ENCODE measurements at places on chromosomes 12 and 14.
A peak's percentile ranks its signal among the peaks of the same experiment; 100 is the strongest.

GRCh38 chr12:33529810-33530209, 90.2 kb upstream of the SYT10 start:
- DNase-seq, result no peak

DNA sequence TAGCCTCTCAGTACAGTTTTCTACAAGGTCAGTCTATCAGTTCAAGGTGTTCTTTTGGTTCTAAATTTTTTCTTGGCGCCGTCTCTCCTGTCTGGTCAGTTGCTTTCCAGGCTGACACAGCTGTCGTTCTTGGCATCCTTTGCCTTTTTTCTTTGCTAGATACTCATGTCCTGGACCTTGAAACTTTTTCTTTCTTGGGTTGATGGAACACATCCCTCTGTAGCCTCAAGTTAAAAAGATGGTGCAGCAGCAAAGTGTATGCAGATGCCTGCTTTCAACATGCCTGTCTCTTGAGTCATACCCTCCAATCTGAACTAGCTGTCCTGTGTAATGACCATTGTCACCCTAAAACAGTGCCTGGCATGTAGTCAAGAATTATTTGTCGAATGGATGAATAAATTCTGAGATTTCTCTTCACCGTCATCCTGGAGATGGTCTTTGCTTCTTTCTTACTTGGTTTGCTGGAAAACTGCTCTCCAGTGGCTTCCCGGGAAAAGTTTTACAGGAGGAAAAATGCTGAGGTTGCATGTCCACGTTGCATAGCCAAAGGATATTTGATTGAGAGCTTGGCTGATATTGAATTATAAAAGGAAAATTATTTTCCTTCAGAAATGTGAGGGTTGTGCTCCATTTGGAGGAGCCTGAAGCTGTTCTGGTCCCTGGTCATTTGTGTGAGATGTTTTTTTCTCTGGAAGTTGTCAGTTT, 4.6 kb downstream of the NYNRIN start:
- no peak for DNase-seq

DNA sequence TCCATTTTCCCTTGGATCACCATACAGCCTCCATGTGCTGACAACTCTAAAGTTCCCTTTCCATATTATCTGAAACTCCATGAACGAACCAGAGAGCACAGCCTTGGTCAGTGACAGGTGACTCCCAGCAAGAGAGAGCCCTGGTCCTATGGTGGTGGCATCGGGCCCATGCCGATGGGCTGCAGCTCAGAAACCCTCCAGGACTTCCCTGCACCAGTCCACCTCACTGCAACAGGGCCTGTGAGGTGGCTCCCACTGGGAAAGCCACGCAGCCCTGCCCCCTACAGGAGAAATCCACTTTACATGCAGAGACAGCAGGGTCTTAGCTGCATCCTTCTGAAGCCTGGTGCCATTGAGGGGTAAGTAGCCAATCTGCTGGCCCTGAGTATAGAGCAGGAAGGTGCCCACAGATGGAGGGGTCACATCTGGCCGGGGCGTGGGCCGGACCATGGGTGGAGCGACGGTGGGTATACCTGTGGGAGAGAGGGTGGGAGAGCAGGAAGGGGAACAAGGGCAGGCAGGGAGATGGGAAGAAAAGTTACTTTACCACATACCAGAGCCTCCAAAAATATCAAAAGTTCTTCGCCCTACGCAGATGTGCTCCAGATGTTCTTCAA, 24.7 kb downstream of the RTRAF start:
- no peak for DNase-seq

DNA sequence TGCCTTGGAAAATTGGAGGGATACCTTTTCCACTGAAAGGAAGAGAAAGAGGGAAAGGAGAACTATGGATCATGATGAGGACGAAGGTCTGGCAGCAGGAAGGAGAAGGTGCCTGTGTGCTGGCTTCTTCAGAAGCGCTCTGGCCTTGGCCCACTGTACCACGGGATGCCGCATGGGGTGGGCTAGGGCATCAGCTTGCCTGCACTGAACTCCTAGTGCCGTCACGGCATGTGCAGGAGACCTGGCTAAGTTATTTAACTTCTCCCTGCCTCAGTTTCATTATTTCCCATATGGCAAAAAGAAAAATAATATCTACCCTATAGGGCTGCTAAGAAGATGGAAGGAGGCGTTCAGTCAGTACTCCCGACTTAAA, 28.1 kb downstream of the FBXO21 start:
- DNase-seq, result no peak

DNA sequence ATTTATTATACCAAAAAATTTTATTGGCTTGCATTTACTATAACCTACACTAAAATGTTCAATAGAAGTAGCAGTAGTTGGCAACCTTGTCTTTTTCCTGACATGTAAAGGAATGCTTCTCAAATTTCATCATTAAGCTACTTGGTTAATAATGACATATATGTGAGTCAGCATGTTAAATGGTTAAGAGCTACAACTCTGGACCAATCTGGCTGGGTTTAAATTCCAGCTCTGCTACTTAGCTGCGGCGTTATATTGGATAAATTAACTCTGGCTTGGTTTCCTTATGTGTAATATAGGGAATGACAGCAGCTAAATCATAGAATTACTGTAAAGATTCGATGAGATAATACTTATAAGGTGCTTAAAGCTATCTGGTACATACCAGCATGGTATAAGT, 53.7 kb upstream of the OTOGL start:
- DNase-seq, result no peak

GRCh38 chr12:50309950-50310349, 26.6 kb upstream of the LIMA1 start:
- DNase-seq, result no peak

DNA sequence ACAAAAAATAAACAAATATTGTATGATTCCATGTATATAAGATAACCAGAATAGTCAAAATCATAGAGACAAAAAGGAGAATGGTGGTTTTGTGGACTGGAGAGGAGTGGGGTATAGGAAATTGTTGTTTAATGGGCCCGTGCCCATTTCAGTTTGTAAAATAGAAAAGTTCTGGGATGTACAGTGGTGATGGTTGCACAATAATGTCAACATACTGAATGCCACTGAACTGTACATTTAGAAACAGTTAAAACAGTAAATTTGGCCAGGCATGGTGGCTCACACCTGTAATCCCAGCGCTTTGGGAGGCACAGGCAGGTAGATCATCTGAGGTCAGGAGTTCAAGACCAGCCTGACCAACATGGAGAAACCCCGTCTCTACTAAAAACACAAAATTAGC, 40.1 kb downstream of the NUMB start:
- DNase-seq, result no peak

GRCh38 chr12:48008950-48009349, 4.7 kb upstream of the COL2A1 start:
- no peak for DNase-seq

GRCh38 chr14:68819260-68819691, 26.4 kb upstream of the ZFP36L1 start:
- DNase-seq, result no peak

DNA sequence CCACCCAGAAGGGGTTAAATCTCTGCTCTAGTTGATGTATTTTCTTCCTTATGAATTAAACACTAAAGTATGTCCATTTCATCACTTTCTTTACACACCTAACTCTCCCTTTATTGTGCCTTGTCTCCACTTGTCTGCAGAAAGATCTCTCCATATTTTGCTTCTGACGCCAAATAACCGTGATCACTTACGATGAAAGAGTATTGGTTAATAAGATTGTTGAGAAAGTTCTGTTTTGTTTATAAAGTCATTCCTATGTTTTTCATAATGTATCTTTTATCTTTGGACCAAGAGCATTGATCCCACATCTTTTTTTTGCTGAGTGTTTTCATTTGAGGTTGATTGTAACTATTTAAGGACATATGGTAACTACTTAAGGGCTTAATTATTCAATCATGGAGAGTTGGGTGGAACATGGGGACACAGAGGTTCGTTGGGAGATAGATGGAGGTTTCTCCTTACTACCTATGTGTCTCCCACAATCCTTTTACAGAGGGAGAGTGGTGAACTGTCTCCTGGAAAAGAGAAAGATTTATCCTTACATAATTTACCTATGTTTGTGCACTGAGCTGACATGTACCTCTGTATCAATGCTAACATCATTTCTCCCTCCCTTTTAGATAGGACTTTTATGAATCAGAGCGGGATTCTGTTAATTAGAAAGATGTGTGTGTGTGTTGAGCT, 120.7 kb upstream of the SLC38A2 start:
- peak; percentile 41 for DNase-seq

DNA sequence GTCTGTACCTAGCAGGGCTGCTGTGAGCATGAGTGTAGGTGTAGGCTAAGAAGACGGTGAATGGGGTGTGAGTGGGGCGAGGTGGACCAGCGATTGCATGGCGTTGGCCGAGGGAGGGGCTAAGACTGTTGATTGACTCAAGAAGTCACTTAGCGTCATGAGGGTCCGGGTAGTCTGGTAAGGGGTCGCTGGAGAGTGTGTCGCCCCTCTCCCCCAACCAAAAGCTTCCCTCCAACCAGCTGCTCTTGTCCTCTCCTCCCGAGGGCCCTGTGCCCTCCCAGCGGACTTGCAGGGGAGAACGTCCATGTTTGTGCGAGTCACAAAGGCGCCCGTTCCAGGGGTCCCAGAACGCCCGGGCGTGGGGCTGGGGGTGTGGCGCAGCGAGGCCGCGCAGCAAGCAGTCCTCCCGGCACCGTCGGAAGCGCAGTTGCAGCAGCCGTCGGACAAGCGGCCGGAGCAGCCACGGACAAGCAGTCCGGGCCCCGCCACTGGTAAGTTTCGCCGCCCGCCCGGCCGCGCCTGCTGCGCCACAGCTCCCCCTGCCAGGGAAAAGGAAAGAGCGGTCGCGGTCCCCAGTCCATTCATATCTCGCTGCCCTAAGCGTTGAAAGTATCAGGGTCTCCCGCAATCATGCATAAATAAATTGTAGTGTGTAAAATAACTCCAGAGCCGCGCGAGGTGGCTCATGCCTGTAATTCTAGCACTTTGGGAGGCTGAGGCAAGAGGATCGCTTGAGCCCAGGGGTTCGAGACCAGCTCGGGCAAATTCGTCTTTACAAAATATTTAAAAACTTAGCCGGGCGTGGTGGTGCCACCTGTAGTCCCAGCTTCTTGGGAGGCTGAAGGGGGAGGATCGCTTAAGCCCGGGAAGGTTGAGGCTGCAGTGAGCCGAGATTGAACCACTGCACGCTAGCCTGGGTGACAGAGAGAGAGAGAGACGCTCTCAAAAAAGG, at the start of gene CCDC63:
Gene CCDC63 (plus strand): TSS at position 373 of the 952 bp plus-strand sequence. CDS start 5,968 bp downstream, outside the sequence.
- no peak for DNase-seq

- no peak for DNase-seq
These were observed 65.2 kb downstream of the TSPAN9 start for GRCh38 chr12:3142386-3142785.

DNA sequence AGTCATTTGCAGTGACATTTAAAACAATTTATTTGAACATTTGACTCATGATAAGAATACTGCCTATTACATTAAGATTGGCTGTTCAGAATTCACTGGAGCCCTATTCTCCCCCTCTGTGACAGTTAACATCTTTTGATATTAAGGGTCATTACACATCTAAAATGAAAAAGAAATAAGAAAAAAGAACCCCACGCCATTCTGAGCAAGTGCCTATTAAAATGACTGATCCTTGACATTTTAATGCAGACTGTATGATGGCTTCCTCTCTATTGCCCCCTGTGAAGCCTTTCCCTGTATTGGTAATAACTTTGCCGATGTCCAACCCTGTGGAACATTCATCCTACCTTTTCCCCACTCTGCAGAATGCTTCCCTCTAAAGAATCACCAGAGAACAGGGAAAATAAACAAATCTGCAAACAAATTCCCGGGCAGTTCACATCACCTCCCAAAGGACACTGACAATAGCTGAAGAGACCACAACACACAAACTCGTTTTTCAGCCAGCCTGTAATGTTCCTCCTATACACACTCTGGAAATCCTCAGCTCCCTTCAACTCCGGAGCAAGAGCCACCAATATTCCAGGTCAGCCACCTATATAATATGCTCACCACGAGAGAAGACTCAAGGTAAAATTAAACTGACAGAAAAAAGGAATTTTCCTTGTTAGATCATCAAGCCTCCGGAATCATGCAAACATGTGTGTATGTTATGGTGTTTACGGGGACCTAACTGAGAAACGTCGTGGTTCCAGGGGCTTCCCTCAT, 2.1 kb downstream of the NIN start:
- DNase-seq, result no peak

DNA sequence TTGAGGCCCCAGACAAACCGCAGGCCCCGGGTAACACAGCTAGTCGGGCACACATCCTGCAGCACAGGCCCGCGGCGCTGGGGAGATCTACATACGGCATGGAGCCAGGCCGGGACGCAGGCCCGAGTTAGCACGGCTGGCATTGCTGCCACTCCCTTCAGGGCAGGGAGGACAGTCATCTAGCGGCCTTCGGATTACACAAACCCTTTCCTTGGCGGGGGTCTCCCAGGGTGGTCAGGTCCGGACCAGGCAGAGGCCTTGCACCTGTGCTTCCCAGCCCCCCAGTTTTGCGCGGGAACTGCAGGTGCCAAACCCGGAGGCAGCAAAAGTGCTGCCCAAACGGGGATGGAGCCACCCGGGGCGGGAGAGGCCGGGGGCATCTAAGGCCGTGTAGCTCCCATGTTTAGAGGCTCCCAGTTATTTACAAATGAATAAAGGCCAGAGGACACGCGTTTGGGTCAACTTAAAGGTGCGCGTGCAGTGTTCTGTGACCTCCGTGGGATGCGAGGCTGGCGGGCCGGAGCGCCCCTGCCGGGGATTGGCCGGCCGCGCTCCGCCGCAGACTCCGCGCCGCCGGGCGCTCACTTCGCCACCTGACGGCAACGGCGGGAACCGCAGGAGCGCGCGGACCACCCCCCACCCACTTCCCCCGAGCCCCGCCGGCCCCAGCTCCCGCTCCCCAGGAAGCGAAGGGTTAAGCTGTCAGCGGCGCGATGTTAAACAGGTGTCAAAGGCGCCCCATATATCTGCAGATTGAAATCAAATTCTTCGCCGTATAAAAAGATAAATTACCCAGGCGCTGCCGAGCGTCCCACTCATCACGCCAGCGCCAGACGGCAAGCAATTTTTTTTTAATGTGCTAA, 18.1 kb downstream of the VSX2 start:
- DNase-seq, result no peak

All from Panc1 (cell line).